ENCODE measurements at places on chromosomes 5 and 9.

GRCh38 chr9:2390028-2390427 is 231.6 kb upstream of the VLDLR start:
- DNase-seq: no peak

GRCh38 chr9:33452828-33453271 is 5.5 kb upstream of the AQP3 start:
- DNase-seq: no peak

- DNase-seq: no peak
These were observed 499 bp downstream of the ALG2 start for GRCh38 chr9:99221266-99221620.

DNA sequence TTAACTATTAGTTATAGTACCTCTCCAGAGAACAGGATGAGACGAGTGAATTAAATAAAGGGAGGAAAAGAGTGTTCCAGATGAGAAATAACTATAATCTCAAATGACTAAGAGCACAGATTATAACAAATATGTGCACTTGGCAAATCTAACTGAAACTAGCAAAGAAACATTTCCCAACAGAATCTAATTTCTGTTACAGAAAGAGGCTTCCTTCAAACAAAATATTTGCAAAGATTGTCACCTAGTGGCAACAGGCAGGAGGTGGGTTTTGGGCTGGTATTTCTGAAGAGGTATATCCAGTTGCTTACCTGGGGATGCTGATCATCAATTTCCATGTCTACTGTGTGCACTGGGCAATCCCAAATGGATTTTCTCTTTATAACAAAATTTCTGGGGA is 5.6 kb upstream of the SPDL1 start:
- DNase-seq: no peak

DNA sequence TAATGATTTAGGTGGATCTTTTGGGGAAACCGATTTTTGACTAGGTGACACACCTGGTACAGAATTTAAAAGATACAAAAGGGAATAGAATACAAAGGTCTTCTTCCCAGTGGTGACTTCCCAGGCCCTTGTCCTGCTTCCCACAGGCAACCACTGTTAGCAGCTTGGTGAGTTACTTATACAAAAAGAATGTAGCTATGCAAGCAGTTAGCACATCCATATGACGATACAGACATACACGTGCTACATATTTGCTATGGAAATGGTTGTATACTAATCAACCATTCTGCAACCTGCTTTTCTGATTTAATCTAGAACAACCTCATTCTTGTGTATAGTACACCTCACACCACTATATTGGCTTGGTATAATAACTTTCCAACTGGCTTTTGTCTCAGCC is 51.0 kb downstream of the OTULIN start:
- DNase-seq: no peak

- no peak for DNase-seq
These were observed 561 bp downstream of the SEC61B start for GRCh38 chr9:99222416-99223270.

GRCh38 chr9:114122136-114123027 is 23.3 kb upstream of the KIF12 start:
- no peak for DNase-seq
